ENCODE measurements at places on chromosomes 7 and 10.

DNA sequence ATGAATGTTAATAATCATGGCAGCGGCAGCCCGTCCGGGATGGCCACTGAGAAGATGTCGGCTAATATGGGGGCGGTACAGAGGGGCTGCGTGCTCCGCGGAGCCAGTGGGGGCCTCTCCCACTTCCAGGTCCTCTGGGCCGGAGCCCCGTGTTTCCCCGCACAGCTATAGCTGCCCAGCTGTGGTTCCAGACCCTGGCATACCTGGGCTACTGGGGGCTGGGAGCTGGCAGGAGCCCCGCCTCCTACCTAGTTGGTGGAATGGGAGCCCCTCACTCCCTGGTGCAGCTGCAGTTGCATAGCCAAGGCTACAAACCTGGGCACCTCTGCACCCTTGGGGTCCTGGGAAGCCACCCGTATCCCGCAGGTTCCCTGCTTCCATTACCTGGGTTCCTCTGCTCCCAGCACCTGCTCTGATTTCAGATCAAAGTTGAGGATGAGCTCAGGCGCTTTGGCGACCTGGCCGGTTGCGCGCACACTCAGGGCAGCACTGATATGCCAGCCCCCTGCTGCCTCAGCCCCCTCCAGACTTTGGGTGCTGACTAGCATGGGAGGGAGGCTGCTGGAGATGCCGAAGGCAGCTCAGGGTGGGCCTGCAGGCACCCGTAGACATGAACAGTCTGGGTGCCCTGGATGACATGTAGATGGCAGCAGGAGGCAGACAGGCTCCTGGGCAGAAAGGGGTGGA lies 236.5 kb upstream of the SEMA3D start:
- no peak for DNase-seq

DNA sequence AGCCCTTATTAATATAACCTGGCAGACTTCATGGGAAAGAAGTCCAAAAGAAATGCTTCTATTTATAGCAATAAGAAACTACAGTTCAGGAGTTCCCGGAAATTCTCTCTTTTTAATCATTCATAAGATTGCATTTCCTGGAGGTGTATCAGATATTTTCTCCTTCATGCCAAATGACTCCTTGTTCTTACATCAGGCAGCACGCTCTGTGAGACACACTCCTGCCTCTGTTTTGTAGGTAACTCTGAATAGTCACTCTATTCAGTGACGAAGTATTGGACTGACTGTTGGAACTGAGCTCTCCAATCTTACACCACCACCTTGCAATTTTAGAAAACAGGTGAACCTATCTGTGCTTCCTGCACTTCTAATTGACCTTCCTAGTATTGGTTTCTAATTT lies 78.7 kb upstream of the MSRB2 start:
- DNase-seq = no peak

DNA sequence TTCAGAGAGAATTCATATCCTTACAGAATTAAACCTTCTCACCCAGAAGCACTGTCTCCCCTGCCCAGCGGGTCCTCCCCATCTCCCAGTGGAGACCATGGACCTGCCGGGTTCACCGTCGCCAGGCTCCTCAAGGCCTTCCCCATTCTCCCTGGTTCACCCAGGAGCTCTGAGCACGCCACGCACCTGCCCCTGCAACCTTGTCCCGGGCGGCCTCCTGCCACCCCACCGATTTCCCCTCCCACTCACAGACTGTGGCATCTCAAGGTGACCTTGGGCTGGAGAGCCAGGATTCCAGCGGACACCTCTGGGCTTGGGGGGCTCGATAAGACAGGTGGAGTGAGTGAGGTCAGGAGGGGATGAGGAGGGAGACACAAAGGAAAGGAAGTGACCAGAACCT lies 135.3 kb downstream of the PTPRN2 start:
- DNase-seq = no peak

DNA sequence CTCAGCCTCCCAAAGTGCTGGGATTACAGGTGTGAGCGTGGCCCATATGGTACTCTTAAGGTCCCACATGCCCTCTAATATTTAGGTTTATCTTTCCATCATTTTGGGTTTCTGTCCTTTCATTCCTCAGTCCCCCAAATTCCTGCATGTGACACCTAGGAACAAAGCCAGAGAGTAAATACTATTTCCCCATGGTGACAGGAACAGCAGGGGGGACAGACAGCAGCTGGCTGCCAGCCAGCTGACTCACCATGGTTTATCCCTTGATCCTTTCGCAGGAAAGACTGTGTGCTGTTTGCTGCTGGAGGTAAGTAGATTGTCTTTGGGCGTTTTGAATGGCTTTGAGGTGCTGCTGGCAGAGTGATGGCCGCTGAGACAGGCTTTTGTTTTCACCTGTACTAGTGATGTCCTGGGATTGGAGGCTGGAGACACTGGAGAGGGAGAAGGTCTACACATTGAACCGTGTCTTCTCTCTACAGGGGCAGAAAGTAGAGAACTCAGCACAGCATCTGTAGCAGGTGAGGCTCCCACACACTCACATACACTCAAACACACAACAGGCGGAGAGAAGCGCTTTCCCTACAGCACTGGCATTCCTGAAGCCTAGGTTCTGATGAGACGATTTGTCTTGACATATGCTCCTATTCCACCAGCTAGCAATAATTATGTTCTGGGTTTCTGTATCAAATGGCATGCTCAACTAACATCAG lies 83.7 kb upstream of the EFCAB10 start:
- DNase-seq = peak; percentile 2

GRCh38 chr7:2465928-2466327 lies 10.3 kb downstream of the GRIFIN start:
- DNase-seq = no peak

- no peak for DNase-seq
These were observed 19.1 kb downstream of the DENND2A start for GRCh38 chr7:140621401-140622021.

DNA sequence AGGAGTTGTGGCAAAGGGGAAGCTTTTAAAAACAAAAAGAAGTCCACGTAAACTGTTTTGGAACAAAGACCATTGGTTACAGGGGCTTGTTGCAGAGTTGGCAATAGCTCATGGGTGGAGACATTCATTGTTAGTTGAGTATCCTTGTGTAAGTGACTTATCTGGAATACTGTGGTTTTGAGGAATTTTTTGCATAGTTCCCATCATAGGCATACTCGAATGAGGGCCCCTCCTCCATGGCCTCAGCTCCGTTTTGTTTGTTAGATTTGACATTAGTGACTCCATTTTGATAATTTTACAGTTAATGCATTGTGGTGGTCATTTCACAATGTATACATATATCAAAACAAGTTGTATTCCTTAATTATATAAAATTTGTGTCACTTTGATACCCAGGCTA lies 12.8 kb upstream of the SMKR1 start:
- no peak for DNase-seq

DNA sequence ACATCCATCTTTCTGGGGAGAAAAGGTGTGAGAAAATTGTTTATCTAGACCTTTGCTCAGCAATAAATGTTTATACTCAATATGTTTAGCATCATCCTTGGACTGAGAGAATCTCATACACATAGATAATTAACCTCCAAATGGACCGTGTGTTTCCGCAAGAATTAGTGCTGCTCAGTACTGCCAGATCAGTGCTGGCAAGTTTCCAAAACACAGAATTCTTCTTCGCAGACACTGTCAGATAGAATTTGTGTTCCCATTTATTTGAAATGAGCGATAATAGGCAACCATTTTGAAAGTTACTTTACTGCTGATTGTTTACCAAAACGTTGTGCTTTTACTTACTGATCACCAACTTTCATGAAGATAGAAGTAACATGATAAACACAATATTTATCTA lies 33.7 kb downstream of the STAMBPL1 start:
- DNase-seq = no peak

DNA sequence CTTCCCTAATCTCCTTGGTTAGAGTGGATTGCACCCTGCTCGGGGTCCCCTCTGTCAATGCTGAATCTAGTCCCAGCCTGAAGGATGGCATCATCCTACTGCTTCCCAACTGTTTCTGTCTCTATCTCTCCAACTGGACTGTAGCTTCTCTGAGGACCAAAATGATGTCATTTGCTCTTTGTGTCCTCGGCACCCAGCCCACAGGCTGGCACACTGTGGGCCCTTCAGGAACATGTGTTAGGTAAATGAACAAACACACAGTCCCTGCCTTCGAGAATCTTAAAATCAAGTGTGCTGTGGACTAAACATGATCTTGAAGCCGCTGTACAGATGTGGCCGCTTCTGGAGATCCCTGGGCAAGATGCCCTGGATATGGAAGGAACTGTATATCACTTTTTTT lies 5.0 kb upstream of the CDH23 start:
- DNase-seq = no peak

- DNase-seq = no peak
These were observed 4.7 kb downstream of the STOX1 start for GRCh38 chr10:68831961-68832455.

DNA sequence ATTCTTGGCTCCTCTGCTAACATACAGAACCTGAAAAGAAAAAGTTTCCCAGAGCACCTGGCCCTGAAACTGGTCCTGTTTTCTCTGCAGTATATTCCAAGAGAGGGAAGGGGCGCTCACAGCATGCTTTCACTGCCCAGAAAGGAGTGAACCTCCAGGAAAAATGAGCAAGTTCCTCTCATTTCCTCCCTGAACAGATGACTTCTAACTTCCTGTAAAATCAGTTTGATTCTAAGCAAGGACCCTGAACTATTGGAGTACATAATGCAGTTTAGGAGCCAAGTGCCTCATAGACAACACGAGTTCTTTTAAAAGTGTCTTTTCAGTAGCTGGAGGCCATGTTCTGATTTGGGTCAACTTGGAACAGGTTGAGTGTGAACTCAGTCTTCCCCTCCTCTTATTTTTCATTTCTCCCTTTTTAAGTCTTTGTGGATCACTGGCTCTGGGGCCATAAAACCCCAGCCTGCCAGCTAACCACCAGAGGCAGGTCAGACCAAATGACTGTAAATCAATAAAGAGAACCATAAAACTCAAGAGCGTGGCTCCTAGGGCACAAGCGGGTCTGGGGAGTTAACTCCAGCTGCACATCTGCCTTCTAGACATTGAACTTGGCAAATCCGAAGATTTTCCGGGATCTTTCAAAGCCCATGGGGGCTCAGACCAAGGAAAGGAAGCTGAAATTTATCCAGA lies 5.9 kb upstream of the LRRC18 start:
- DNase-seq = no peak

DNA sequence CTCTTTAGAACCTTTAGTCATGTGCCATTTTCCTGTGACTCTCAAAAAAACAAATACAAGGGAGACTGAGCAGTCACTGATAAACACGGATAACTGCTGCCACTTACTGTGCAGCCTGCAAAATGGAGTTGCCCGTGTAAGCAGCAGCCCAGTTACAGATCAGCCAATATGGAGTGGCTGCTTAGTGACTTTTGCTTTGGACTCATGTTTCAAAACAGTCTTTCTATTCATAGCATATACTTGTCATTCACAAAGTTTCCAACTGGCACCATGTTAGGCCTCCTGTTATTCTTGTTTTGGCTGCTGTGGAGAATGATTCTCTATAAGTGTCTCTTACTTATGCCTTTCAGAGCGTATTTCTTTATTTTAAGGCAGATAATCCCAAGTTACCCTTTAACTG lies 3.0 kb downstream of the FAM204A start:
- DNase-seq = no peak

DNA sequence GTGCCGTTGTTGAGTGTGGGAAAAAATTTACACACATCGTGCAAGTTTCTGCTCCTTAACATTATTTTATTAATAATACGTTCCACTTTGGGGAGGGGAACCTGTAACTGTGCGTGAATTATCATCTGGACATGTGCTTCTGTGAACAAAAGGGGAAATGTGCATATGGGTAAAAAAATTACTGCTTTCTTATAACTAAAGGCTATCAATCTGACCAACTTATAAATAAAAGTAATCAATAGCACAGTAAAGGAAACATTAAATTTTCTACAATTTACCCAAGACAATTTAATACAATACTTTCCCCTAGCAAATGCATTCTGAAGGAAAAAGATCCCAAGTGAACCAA lies 4.5 kb downstream of the TWIST1 start:
- DNase-seq = no peak

- DNase-seq = peak; percentile 81
These were observed 44.8 kb downstream of the MYOF start for GRCh38 chr10:93437086-93437945.

GRCh38 chr10:122999347-122999746 lies 9.2 kb downstream of the IKZF5 start:
- no peak for DNase-seq

DNA sequence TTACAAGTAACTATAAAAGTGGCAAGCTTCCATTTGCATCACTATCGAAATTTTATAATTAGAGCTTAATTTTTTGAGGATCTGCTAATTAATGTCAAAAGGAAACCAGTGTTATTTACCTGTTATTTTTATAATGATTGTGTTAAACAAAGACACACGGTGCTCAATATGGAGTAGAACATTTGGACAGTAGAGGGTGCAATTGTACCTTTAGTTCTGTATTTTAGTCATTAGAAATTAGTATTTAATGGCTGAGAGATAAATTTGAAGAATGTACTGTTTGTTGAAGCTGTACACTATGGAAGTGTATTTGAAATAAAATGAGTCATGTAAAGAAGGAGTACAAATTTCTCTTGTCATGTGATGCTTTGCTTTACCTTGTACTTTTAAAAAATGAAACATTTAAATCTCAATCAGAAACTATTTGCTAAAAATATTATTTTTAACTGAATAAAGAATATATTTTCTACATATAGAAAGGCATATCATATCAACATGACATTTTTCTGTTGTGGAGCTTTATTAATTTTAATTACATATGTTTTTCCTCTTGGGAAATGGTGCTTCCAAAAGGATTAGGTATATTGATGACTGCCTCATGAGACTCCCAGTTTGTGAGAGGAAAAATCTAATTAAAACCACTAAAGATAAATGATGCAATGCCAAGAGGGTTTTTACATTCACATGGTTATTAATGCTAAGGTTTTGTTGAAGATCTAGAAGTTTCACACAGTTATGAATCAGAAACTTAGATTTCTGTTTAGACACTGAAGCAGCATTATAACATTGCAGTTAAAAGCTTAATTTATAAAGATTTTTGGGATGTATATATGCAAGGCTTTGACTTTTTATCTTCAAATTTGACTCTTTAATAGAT lies 10.4 kb upstream of the PRKG1 start:
- DNase-seq = no peak

DNA sequence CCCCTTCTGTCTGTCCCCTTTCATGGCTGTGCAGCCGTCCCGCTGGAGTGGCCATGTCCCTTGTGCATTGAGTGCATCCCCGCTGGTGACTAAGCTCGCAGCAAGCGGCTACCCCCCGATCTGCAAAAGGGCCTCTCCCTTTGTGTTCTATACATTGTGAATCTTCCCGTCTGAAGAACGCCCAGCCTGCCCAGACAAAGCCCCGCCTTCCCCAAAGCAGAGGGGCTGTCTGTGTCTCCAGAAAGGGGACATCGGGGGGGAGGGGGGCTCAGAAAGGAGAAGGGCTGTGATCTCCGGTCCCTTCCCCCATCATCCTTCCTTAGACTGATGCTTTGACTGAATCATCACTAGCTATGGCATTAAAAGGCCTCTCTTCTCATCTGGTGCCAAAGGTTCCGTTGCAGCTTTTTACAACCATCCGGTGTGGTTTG lies 11.9 kb downstream of the NPTX2 start:
- DNase-seq = no peak

DNA sequence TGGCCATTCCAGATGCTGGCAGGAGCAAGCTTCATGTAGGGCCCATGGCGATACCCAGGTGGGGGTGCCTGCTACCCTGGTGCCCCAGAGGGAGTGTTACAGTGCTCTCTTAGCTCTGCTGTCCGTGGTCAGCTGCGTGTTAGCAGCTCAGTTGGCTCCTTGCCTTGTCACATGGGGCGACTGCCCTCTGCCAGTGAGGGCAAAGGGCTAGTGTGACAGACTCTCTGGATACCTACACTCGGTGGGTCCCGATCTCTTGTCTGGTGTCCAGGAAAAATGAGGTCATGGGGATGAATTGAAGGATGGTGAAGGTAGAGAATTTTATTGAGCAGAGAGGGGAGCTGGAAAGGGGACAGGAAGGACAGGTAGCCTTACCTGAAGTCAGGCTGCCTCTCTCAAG lies 152.2 kb downstream of the CYP26A1 start:
- DNase-seq = no peak
